ENCODE measurements at places on chromosomes 2 and 18.

GRCh38 chr2:86453836-86454235 is 12.7 kb downstream of the KDM3A start:
- peak; percentile 1 for DNase-seq

DNA sequence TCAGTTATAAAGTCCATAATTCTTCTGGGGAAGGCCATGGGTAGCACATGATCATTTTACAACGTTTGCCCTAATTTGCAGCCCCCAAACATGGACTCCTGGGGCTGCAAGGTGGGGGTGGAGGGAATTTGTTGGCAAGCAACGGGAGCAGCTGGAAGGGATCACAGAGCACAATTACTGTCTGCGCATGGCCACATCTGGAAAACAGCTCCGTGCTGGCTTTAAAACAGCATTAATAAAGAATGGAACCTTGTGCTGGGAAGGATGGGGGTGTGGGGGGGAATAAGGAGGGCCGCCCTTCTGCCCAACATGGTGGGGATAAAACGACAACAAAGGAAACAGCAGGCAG is 60.9 kb upstream of the SLC14A2 start:
- no peak for DNase-seq

DNA sequence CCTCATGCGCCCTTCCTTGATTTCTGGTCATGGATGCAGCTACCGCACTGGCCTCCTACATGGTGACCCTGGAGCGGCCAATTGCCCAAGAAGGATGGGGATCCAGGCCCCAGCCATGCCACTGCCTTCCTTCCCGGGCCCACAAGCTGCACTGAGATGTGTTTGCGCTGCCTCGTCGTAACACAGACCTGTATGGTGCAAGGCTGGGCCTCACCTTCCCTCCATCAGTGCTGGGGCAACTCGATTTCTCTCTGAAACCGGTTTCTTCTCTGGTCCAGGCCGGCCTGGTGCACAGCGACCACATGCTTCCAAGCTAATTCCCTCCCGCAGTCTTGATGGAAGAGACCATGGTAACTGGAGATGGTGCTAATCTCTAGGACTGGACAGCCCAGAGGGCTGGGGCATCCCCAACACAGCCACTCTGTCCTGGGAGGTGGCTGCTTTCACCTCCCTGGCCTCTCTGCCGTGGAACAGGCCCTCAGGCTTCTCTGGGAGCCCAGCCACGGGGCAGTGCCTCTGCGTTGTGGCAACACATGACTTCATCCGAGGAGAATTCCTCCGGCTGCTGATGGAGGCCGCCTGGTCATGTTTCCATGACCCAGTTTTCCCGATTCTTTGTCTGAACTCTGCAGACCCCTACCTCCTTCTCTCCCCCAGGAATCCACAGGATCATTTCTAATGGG is 184.2 kb downstream of the GLI2 start:
- no peak for DNase-seq

- peak; percentile 11 for DNase-seq
Observed at GRCh38 chr2:61450144-61450543, 20.7 kb downstream of the USP34 start.

DNA sequence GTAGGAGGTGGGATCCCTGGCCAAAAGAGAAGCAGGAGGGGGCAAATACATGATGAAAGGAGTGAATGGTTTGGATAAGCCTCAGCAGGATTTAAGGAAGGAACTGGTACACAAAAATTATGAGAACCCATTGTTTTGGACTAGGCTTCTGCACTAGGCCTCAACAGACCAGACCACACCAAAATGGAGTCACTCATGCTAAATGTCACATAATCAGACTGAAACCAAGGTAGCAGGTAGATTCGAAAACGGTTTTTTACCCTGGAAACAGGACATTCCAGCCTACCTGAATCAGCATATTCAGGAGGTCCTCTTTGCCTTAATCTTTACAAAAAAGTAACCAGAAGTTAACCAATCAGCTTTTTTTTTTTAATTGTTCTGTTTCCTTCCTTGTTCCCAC is 49.4 kb upstream of the CDCA7 start:
- no peak for DNase-seq

- no peak for DNase-seq
Observed at GRCh38 chr2:136718273-136718672, 47.1 kb upstream of the THSD7B start.

GRCh38 chr2:205903549-205904129 is 182.3 kb downstream of the INO80D start:
- peak; percentile 48 for DNase-seq

DNA sequence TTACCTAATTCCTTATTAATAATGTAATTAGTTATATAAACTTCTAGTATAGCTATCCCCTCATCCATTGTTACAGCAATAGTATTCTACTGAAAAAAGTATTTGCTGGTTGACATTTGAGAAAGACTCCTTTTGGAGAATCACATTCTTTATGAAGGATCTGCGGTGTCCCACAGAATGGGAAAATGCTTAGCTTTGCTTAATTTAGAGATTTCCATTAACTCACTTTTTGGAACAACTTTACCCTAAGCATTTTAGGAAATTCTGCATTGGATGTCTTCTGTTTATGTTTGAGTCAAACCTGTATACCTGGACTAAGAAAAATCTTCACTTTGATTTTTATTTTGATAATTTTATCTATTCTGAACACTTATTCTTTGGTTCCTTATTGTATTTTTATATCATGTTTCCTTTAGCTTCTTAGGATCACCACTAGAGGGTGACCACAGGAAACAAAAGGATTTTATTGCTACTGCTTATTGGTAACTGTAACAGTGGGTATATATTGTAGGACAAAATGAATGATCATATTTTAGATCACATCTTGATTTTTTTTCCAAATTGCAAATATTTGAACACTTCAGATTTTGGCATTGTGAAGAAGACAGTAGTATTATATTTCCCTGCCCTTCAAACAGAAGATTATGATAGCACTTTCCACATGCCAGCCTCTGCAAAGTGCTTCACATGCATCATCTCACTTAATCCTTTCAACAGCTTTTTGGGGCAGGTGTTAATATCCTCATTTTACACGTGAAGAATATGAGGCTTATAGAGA is 79.6 kb downstream of the MIB1 start:
- peak; percentile 71 for DNase-seq
